ENCODE measurements at places on chromosomes 3 and 15.
A peak's percentile ranks its signal among the peaks of the same experiment; 100 is the strongest.

- no peak for DNase-seq
Measured at GRCh38 chr3:194870394-194871110, 184.9 kb downstream of the FAM43A start.

DNA sequence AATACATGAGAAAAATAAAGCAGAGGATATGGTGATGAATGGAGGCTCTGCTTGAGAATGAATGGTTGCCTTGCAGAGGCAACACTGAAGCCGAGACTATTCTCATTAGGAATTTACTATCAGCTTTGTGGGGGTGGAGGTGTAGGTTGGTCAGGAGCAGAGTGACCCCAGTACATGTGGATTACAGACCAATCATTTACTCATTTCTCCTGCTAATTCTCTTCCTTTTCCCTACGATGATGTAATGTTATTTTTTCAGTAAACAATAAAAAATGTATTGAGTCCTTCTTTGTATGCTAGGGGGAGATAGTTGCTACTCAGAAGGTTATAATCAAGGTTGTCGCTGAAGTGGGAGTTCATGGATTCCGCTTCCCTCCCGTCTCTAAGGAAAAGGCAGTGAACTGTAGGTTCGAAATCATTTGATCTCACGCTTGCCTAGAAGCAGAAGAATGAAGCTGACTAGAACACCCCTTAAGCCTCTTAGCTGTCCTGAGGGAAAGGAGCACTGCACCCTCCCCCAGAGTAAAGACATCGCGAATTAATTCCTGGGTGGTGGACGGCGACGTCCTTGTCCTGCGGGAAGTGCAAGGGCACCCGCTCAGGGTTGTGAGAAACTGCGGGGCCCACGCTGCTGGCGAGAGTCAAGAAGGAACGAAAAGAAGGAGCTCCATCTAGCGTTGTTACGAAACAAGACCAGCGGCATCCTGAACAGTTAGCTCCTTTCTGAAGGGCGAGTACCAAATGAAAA lies 213.2 kb upstream of the PFN2 start:
- peak; percentile 31 for DNase-seq

- no peak for DNase-seq
Measured at GRCh38 chr3:17065881-17066280, 181.1 kb downstream of the PLCL2 start.

DNA sequence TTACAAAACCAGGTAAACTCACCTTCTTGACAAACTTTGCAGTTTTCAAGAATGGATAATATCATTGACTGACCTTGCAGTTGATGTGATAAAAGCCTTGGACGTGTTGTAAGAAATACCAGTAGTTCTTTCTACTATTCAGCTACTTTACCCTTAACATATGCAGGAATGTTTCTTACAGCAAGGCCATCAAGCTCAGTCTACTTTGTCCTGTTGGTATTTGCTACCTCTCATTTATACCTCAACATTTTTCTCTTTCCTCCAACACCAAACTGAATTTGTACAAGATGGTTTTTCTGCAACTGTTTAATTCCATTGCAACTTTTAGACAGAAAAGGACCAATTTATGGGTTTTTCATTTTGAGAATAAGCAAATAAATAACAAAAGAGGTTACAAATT lies 147.4 kb upstream of the BCHE start:
- no peak for DNase-seq

- DNase-seq = no peak
Measured at GRCh38 chr3:141448606-141449220, 38.1 kb upstream of the RASA2 start.

- DNase-seq = no peak
Measured at GRCh38 chr3:157856078-157856939, 249.9 kb downstream of the SHOX2 start.

All from activated CD4-positive, alpha-beta T cell treated with anti-CD3 and anti-CD28 coated beads, Interleukin-2, amount 50 U/mL, for 1 hour (primary cell).